COR-L47 (cell line): ENCODE measurements at places on chromosomes 6 and 20.

- DNase-seq, result no peak
Measured at GRCh38 chr6:157070403-157071107, 252.8 kb downstream of the TMEM242 start.

DNA sequence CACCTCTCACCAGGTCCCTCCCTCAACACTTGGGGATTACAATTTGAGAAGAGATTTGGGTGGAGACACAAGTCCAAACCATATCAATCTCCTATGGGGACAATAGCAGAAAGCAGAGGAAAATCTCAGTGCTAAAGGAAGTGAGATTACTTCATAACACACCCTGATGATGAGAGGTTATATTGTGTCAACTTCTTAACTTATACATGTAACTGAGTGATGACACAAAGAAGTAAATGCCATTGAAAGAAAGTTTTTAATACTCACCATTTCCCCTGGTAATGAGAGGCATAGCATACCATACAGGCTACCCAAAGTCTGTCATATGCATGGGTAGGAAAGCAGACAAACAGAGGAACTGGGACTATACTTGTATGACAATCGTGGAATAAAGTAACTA, 137.2 kb downstream of the MMUT start:
- no peak for DNase-seq

DNA sequence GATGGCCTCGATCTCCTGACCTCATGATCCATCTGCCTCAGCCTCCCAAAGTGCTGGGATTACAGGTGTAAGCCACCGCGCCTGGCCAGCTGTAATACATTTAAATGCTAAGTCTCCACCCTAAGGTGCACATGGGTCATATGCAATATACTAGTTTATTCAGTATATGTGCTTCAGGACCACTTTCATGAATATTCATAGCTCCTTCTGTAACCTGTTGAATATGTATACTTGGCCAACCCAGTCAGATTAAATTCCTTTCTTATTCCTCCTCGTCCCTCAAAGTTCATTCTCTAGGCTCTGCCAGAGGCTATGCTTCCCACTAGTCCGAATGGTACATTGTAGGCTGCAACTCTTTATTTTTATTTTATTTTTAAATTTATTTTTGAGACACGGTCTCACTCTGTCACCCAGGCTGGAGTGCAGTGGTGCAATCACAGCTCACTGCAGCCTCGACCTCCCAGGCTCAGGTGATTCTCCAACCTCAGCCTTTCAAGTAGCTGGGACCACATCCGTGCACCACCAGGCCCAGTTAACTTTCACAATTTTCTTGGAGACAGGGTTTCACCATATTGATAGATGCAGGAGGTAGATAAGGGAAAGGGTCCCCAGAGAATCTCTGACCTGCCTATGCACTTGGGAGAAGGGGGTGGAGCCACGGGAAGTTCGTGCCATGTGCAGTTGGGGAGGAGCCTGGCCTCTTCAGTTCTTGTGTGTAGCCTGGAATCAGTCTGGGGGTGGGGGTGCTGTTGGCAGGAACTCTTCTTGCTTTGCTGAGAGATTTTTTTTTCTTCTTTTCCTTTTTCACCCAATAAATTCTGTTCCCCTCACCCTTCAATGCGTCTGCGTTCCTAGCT, 41.3 kb upstream of the DDR1 start:
- no peak for DNase-seq

DNA sequence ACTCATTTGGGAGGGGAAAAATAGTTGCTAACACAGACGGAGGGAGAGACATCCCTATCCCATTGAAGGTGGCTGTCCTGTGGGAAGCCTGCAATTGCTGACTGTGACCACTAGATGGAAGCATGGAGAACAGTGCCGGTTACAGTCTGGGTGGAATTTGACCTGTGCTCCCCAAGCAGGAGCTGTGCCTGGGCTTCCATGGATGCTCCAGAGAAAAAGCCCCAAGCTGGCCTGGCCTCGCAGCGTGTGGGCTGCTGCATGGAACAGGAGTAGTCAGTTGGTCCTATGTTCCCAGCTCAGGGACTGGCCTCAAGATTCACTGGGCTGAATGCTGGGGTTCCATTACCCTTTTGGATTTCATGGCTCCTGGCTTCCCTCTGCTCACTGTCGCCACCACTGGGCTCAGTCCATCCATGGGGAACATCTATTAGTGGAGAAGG, 116.3 kb upstream of the CHD6 start:
- DNase-seq, result peak; percentile 30

DNA sequence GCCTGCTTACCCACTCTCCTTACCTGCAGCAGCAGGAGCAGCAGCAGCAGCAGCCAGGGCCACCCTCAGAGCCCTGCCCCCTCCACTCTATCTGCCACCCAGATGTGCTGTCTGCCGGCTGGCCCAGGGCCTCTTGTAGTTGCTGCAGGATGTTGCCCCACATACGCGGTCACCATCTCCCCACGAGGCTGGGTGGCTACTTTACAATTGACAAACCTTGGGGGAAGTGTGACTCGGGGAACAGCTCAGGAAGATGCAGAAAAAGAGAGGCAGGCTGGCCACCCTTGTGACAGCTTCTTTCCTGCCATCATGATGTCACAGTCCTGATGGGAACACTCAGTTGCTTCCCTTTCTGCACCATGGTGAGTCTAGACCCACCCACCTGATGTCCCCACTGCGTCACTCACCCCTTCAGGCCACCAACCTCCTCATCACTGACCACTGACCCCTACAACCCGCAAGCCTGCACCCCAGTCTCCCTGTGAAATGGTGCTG, 14.5 kb downstream of the TREM1 start:
- DNase-seq, result no peak

GRCh38 chr6:29723666-29724588, 693 bp downstream of the HLA-F start:
- no peak for DNase-seq

DNA sequence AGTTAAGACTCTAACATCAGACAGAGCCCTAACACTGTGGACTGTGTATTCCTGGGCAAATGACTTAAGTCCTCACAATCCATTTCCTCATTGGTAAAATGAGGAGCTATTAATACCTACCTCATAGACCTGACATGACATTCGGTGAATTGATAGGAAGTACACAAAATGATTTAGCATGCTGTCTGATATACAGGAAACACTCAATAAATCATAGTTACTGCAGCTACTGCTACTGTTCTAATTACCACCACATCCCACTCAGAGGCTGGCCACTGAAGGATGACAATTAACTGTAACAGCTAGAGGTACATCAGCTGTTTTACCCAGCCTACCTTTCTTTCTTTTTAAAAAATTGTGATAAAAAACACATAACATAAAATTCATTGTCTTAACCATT, 87.7 kb downstream of the PLCG1 start:
- DNase-seq, result no peak

GRCh38 chr6:25868436-25869183, 5.4 kb downstream of the SLC17A3 start:
- DNase-seq, result no peak

DNA sequence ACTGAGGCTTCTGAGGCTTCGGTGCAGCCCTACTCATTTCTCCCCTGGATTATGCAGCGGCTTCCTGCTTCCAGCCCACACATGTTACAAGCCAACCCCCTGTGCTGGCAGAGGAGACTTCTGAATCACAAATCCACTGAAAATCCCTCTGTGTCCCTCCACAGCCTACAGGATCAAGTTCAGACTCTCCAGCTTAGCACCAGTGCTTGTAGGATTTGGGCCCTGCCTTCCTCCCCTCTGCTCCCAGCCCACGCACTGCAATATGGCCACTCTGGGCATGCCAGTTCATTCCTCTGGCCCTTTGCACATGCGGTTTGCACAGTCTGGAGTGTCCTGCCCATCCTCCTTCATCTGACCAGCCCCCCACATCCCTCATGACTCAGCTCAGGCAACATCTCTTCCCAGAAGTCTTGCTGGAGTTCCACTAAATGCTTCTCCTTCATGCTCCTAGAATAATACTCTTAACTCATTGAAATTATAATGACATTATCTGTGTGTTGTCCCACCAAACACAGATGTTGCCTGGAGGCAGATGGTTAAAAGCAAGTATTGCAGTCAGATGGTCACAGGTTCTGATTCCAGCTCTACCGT, 15.9 kb upstream of the MDGA1 start:
- no peak for DNase-seq
